NCI-H526 (cell line): ENCODE measurements at places on chromosomes 1 and 21.

DNA sequence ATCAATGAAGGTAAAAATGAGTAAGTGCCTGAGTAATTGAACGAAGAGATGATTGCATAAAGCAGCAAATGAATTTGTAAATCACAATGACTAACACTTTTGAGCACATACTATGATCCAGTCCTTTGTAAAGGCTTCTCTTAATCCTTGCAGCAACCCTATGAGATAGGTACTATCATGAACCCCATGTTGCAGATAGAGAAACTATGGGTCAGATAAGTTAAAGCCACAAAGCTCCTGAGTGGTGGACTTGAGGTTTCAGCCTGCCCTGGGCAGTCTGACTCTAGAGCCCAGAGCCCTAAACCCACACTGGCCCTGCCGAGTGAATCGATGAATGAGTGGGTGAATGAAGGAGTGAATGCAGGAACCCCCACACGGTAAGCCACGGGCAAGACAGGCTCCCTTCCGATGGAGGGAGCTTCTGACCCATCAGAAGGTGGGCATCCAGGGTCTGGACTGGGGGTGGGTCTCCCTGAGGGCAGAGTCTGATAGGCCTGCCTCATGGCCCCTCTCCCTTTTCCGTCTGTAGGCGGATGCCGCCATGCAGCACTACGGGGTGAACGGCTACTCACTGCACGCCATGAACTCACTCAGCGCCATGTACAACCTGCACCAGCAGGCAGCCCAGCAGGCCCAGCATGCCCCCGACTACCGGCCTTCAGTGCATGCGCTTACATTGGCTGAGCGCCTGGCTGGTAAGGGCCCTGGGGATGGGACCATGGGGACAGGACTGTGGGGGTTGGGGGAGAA is 17.0 kb downstream of the DMBX1 start:
- DNase-seq = no peak

DNA sequence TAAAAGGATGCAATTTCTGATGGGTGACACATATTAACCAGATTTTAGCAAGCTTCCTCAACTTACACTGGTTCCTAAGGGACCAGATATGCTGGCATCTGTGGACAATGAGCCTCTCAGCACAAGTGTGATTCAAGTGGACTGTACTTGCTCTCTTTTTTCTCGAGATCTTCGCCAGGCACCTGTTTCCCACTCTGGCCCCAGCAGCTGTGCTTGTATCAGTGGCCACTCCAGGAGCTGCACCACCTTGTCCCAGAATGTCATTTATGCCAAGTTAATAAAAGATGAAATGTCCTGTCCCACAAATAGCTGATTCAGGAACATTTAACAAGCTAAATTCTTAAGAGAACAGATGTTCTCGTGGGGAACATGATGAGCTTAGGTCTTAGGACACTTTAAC is 14.6 kb downstream of the C1orf198 start:
- no peak for DNase-seq

DNA sequence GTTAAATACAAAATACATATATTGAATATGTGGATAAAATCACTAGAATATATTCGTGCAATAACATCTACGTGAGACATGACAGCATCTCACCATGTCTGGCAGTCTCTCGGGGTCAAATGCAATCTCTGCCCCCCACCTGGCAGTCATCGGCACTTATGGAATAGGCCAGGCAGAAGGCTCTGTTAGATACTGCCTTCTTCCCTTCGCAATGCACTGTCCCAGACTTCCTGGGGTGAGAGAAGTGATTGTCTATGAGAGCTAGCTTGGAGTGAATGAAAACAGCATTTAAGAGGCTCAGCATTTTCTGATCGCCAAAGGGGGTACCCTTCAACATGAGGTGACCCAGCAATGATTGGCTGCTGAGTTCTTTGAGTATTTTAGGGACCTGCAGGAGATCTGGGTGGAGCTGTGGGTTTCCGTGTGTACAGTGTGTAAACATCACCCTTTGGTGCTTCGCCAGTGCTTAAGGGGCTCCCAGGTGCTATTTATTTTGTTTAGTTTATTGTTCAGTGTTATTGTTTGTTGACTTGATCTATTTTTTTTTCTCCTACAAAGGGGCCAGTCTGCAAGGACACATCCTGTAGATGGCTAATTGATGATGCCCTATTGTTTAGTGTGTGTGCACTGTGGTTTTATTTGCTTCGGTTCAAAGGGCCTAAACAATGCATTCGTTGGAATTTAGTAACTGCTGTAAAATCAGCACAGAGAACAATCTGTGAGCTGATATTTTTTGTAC is 10.2 kb downstream of the ERG start:
- DNase-seq = peak; percentile 37

- no peak for DNase-seq
These were observed 49.8 kb downstream of the CDK18 start for GRCh38 chr1:205554026-205554811.

DNA sequence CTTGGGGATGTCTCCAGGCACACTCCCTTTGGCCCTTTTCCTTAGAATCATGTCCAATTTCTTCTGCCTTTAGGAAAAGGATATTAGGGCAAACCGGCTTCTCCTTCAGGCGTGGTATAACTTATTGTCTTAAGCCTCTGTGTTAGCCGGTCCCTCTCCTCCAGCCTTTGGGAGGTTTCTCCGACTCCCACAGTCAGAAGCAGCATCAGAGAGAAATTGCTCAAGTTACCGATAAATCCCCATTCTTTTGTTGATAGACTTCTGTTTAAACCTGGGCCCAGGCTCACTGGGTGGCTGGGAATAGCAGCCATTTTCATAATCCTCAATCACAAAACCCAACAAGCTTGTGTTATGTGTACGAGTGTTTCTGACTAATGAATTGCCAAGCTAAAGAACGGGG is 85.4 kb upstream of the KAZN start:
- DNase-seq = no peak

DNA sequence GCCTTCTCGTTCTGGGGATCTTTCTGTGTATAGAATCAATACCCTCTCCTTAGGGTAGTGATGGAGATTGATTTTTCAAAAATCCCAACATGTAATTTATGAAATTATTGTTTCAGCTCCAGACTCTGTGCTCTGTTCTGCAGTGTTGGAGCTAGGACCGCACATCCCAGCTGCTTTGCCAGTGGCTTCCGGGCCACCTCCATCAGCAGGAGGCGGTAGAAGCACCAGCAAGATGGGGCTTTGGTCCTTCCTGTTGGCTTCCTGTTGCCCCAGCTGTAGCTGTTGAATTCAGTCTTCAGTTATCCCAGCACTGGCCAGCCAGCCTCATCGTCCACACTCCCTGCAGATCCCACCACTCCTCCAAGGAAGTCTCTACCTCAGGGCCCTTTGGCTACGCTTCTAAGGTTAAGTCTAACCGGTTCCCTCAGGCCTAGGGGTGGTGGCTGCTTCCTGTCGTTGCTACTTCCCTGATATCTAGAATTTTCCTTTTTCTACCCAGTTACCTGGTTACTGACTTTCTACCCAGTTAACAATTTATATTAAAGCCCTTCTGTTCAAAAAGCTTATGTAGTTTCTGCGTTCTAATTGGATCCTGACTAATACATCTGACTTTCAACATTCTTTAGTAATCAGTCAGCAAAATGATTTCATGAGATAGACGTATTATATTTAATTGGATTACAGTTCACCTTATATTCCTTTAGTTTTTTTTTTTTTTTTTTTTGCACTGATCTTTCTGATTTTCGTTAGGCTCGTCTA is 24.6 kb downstream of the GALNT2 start:
- no peak for DNase-seq

DNA sequence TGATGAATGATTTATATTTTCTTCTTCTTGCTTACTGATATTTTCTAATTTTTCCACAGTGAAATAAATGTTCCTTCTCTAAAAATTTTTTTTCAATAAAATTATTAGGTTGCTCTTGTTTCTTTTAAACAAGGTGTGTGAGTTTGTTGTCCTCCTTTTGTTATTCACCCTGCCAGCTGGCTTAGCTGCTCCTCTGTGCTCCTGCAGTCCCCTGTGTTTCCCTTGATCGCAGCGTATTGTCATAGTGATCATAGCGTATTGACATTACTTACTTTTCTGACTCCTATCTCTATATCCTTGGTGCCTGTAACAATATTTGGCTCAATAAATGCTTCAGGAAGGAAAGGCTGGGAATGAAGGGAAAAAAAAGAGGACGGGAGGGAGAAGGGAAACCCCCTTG is 24.9 kb upstream of the PODN start:
- no peak for DNase-seq

DNA sequence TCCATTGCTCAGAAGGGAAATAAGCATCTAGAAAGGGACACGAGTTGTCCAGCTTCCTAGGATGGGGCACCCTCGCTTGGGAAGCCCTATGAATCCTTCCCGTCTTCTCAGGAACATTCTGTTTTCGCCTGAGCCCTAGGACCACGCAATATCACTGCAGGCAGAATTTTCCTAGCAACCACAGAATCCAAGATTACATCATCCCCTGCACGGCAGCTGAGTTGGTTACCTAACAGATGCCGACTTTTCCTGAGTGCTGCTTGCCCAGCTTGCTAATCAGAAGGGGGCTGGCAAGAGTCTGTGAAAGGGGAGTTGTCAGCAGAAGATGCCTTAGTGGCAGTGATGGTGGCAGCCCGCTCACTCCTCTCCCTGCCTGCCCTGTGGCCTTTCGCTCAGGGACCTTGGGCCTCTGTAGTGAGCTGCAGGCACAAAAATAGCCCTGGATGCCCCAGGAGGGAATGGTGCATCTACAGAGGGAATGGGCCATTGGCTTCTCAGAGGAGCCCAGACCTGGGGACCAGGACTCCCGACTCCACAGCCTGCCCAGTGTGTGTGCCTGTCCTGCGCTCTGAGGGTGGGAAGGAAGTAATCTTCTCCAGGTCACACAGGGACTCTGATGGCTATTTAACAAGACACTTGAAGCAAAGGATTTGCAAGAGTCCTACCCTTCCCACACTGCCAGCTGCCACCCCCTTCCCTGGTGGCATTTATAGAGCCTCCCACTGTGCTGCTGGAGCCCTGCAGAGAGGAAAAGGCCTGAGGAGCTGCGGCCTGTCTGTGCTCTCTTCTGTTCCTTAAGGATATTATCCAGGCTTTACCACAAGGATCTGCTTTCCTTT is 28.9 kb upstream of the CLSTN1 start:
- no peak for DNase-seq

DNA sequence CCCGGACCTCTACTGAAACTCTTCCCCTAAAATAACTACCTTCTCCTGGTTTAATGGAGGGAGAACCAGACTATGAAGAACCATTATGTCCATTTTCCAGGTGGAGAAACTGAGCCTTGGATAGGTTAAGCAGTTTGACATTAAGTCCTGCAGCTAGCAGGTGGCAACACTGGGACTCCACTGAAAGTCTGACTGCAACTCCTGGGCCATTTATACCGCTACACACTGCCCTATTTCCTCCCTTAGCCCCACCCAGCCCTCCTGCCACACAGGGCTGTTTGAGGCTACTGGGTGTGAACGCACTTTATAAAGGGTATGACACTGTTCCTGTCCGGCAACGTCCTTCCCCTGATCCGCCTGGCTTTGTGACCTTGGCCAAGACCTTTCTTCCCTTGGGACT is 511 bp upstream of the INPP5B start:
- no peak for DNase-seq

DNA sequence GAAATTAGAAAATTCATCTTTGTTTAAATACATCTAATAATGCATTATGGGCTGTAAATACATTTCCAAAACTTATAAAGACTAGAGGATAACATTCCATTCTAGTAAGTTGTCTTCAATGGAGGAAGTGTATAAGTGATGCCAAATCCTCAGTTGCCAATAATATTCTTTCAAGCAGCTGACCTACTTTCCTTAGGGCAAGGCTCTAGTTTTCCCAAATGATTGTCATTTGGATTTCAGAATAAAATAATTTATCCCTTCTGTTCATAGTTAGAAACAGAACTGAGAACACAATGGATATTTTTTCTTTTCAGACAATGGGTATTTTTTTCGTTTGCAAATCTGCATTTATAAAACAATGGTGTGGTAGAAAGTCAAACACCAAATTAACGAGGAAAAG is 354.9 kb upstream of the ADAMTS5 start:
- no peak for DNase-seq

GRCh38 chr1:106289265-106289928 is 767.1 kb upstream of the PRMT6 start:
- no peak for DNase-seq

- DNase-seq = no peak
These were observed 72.1 kb downstream of the SKI start for GRCh38 chr1:2300004-2300771.
